ENCODE measurements at places on chromosomes 3 and 15.
A peak's percentile ranks its signal among the peaks of the same experiment; 100 is the strongest.

DNA sequence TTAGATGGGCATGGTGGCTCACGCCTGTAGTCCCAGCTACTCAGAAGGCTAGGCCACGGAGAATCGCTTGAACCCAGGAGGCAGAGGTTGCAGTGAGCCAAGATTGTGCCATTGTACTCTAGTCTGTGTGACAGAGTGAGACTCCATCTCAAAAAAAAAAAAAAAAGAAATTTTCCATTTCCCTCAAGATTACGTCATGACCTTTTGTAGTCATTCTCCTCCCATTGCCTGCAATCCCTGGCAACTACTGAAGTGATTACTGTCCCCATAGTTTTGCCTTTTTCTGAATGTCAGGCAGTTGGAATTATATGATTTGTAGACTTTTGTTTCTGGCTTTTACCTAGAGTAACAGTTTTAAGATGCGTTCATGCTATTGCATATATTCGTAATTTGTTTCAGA lies 28.0 kb downstream of the WDR76 start:
- DNase-seq, result no peak

- no peak for DNase-seq
Observed at GRCh38 chr3:9595877-9596276, 42.3 kb upstream of the LHFPL4 start.

GRCh38 chr15:80856809-80857377 lies 77.7 kb downstream of the CEMIP start:
- no peak for DNase-seq

- peak; percentile 85 for DNase-seq
Observed at GRCh38 chr3:136396916-136397315, 146.8 kb downstream of the PCCB start.

GRCh38 chr3:127259882-127260281 lies 28.0 kb downstream of the PRR20G start:
- DNase-seq, result no peak

- DNase-seq, result no peak
Observed at GRCh38 chr3:157103860-157104259, 56.1 kb downstream of the CCNL1 start.

DNA sequence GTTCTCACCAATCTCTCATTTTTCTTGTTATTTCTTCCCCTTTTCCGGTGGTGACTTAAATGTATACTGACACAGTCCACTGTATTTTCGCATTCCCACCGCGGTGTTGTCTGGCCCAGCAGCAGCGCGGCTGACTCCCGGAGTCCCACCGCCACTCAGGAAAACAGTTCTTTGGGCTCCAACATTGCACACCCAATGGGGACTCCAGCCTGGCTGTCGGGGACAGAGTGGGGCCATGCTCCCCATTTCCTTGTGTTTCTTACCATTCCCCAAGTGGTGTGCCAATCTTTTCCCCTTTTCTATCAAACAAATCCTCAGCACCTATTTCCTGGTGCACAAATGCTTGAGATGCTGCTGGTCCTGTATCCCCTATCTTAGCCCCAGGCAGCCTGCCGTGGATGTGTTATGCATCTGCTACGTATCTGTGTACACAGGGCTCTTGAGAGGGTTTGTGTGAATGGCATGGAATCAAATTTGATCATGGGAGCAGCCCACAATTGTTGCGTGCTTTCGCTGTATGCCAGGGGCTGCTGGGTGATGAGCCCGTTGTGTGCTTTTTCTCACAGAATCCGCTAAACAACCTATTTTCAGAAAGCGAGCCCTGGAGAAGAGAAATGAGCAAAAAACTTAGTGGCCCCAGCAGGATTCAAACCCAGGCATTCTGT lies 219.1 kb upstream of the RGMA start:
- DNase-seq, result no peak

- DNase-seq, result no peak
Observed at GRCh38 chr3:23923786-23924185, 6.9 kb downstream of the RPL15 start.

- DNase-seq, result no peak
Observed at GRCh38 chr3:15283702-15284101, 48.7 kb downstream of the SH3BP5 start.

GRCh38 chr15:39025881-39026280 lies 461.3 kb upstream of the RASGRP1 start:
- DNase-seq, result no peak

Measured in osteoblast (primary cell).